ENCODE measurements at places on chromosomes 12 and 14.

DNA sequence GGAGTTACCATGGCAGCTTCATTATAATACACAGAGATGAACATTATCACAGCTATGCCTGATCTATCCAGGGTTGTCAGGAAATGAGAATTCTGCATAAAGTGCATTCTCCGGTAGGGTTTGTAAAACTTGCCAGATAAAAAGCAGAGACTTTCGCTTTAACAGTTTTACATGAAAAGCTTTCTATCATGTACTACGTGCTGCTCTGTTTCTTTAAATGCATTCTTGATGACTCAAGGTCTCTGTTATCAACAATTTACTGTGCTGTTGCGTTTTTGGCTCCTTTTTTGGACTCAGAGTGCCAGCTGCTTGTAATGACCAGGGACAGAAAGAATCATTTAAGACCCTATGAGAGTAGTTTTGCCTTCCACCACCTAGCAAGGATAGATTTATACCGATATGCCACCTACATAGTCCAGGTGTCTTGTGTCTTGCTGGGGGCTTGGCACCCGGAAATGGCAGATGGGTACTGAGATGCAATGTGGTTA, 371.2 kb downstream of the BTG1 start:
- no peak for DNase-seq

- no peak for DNase-seq
Measured at GRCh38 chr12:132986885-132987225, 688 bp downstream of the ZNF26 start.

DNA sequence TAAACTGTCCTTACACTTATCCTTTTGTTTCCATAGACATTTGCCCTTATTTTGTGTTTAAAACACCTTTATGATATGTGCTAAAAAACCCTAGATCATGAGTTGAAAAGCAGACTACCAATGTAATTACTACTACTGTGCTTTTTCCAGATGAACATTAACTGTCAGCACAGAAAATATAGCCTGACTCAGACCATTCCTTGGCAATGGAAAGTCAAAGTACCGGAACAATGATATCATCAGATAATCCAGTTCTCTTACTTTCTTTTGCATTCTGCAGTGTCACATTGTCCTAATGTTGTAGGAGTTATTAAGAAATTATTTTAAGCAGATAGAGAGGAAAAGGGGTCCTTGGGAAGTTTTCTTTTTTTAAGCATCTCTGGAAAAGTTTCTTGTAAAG, 1189.0 kb upstream of the FLRT2 start:
- no peak for DNase-seq

- no peak for DNase-seq
Measured at GRCh38 chr14:88154321-88154720, 149.4 kb downstream of the GPR65 start.

DNA sequence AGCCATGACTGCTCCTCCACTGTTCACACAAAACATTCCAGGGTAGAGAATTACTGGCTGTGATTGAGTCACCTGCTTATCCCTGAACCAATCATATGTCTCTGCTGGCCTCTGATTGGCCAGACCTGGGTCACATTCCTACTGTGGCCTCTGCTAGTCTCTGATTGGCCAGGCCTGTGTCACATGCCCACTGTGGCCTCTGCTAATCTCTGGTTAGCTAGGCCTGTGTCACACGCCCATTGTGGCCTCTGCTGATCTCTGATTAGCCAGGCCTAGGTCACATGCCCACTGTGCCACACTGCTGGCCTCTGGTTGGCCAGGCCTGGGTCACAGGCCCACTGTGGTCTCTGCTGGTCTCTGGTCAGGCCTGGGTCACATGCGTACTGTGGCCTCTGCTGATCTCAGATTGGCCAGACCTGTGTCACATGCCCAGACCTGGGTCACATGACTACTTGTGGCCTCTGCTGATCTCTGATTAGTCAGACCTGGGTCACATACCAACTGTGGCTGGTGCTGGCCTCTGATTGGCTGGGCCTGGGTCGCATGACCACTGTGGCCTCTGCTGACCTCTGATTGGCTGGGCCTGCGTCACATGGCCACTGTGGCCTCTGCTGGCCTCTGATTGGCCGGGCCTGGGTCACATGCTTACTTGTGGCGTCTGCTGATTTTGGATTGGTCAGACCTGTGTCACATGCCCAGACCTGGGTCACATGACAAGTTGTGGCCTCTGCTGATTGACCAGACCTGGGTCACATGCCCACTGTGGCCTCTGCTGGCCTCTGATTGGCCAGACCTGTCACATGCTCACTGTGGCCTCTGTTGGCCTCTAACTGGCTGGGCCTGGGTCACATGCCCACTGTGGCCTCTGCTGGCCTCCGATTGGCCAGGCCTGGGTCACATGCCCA, 251.6 kb downstream of the SLC15A4 start:
- DNase-seq = no peak

DNA sequence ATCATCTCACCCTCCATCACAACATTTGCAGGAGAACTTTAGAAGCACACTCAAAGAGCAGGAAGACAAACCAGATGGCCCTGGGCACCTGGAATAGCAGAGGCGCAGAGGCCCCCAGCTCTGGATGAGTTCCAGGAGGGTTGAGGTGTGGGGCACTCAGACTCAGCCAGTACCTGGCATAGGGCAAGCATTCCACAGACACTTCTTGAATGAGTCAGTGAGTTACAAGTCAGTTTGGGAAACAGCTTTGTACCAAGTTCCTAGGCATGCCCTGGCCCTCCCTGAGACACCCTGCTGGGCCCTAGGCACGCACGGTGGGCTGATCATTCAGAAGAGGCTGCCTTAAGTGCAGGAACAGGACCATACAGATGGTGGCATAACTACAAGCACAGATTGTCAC, 54.3 kb downstream of the MAP3K9 start:
- DNase-seq = no peak

- no peak for DNase-seq
Measured at GRCh38 chr12:21659383-21659782, 1.7 kb upstream of the LDHB start.
